ENCODE measurements at places on chromosomes 6 and 20. TPM values are rescaled to one million over a fixed set of nuclear protein-coding genes. Genes with fewer than 3 reads are reported as not detected.

DNA sequence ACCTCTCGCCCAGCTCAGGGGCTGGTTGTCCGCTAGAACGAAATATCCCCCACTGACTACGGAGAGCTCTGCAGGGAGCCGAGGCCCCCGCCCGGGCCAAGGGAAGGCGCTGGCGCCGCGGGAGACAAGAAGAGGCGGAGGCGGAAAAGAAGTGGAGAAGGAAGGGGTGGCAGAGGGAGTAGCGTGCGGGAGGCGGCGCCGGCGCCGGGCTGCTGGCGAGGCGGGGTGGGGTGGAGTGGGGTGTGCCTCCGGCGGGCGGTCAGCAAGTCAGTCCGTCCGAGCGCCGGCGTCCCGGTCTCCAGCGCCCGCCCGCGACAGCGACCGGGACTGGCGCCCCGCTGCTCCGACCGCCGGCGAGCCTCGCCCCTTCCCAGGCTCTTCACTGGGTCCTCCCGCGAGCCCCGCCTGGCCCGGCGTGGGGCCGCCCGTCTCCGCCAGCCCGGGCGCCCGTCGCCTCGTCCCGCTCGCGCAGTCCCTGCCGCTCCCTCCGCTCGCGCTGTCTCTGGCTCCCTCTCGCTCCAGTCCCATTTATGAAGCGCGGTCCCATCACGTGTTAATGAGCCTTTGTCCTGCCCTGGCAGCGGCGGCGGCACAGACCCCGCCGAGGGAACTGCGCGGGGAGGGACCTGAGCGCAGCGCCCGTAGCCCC is at the start of gene CNR1:
Gene CNR1 (minus strand): TSS at position 504 of the 649 bp plus-strand sequence. CDS start 21,073 bp downstream, outside the sequence.
- no peak for DNase-seq

GRCh38 chr6:25934735-25935313 is 4.3 kb upstream of the SLC17A2 start:
- DNase-seq = no peak

- DNase-seq = no peak
Measured at GRCh38 chr6:582370-582769, 74.5 kb downstream of the HUS1B start.

DNA sequence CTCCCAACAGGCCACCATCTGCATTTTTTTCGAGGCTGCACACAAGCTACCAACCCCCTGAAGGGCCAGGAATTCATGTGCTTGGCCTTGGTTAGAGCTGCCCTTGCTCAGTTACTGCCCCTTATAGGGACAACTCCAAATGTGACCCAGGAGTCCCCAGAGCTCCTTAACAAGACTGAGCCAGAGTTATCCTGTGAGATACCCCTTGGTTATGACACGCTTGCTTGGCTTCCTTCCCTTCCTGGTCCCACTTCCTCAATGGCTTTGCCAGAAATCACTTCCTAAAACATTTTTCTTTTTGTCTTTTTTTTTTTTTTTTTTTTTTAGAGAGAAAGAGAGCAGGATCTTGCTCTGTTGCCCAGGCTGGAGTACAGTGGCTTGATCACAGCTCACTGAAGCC is 8.9 kb downstream of the TREM1 start:
- no peak for DNase-seq

The CD93 gene
- polyA plus RNA-seq = 0.32 TPM

Data from GM12878 (cell line).